ENCODE measurements at places on chromosomes 6 and 20.

DNA sequence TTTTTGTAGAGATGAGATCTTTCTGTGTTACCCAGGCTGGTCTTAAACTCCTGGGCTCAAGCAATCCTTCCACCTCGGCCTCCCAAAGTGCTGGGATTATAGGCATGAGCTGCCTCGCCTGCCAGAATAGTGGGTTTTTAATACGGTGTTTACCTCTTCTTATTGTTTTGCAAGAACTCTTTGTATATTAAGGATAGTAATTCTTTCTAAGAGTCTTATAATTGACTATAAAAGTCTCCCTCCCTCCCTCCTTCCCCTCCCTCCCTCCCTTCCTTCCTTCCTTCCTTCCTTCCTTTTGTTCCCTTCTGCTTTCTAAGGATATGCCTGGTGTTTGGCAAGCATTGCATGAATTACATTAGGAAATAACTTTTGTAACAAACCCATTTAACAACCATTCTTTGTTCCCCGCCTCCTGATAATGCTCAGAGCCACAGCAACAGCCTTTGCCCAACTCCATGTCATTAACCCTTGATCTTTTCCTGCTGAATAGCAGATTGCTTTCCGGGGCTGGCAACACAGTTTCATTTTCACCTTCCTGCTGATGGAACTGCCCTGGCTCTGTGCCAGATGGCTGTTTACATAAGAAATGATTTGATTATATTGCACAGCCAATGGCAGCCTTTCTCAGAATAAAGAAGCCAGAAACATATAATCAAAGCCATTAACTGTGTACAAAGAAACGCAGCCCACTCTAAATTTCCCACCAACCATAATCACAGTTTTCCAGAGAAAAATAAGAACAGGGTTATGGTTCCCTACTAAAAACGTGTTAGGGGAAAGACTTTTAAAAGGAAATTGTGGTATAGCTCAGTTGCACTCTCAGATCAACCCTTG is 143.7 kb upstream of the PTPN1 start:
- DNase-seq, result no peak

- no peak for DNase-seq
Measured at GRCh38 chr6:90413867-90414266, 117.2 kb upstream of the BACH2 start.

DNA sequence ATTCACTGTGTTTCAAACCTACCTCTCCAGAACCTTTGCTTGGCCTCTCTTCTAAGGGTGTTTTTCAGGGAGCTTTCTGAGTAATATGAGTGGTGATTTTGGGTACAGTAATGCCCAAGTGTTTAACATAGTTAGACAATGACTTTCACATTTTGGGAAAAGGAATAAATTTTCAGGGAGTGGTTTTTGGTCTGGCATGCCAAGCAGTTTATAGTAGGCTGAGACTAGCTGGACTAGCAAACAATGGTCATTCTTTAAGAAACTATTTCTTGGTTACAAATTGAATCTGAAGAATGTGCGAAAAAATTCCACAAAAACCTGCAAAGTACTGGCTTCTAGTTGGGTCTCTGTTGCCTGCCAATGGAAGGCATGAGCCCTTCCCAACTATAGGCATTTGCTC is 15.4 kb downstream of the FNDC1 start:
- peak; percentile 79 for DNase-seq

- DNase-seq, result no peak
Measured at GRCh38 chr6:113989675-113990074, 18.7 kb upstream of the HDAC2 start.

DNA sequence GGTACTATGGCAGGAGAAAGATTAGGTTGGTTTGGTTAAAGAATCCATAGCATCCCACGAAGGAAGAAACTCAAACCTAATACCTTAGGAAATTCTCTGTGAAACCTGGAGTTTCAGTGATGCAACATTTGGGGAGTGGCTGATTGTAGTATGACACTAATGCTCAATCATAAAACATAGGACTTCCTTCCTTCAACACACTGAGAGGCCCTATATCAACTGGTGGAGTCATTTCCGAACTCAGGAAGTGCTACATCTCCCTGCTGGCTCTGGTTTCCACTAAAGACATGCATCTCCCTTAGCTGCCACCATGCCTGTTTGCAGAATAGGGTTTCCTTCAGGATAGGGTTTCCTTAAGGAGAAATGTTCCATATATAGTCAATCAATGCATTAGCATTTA is 5.2 kb upstream of the MANEA start:
- no peak for DNase-seq
